Right renal cortex interstitium (tissue), 3 donors: ENCODE measurements at places on chromosomes 16 and 17.

DNA sequence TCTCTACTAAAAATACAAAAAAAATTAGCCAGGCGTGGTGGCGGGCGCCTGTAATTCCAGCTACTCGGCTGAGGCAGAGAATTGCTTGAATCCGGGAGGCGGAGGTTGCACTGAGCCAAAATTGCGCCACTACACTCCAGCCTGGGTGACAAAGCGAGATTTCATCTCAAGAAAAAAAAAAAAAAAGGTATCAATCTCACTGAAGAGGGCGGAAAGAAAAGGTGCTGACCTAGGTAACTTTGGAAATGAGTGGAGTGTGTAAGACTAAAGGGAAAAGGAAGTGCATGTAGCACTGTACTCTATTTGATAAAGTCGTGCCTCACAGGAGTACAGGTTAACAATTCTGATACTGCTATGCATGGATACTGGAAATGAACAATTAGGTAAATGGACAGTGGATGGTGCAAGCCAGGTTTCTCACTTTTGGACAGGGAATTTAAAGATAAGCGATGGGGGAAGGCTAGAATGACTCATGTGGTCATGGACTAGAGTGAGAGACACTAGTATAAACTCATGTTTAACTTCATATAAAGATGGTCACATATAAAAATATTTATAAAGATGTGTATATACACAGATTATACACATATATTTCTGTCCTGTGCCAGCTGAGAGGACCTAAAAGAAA is 142.9 kb downstream of the CDK5R1 start:
- DNase-seq: no peak

DNA sequence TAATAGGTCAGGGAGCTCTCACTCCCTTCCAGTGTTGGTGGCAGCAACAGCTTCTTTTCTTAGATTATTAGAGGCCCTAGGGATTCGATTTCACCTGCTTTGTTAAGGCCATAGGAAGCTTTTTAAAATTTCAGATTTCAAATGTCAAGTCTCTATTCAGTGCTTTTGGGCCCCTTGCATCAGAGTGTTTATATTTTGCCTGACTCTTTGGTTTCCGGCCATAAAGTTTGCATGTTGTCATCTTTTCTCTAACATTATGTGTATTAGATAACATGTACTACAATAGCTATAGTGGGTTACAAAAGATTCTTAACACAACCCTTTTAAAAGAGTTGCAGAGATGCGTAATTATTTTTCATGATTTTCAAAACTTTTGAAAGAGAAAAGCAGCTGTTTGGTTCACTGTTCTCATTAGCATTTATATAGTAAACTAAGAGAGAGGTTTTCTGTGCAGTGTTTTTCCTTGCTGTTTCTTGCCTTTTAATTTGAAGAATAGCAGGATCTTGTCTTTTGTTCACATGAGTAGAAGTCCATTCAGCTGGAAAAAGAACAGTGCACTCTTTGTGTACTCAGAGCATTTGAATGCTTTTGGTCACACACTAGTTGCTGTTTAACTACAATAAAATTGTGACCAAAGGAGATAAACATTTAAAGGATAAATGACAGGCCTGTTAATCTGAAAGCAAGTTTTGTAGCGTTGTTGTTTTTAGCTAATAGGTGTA is 52.5 kb downstream of the FTO start:
- DNase-seq: no peak

DNA sequence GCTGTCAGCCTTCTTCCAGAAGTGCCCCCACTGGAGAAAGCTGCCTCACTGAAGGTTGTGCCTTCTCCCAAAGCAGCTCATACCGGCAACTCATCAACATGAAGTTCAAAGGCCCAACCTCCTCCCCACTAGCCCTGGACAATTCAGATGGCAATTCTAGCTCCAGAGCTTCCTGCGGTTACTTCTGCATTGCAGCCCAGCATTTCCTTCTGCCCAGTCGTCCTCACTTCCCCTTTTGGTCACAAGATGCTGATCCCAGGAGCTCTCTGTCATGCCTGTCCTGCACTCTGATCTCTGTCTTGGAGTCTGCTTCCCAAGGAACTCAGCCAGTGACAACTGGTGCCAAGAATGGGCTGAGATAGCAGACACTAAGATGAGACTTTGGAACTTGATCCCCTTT is 178.2 kb upstream of the SOX9 start:
- DNase-seq: no peak

GRCh38 chr16:87647431-87648185 is 45.3 kb downstream of the JPH3 start:
- no peak for DNase-seq

- DNase-seq: no peak
These were observed 71.9 kb downstream of the ENGASE start for GRCh38 chr17:79146562-79146961.

DNA sequence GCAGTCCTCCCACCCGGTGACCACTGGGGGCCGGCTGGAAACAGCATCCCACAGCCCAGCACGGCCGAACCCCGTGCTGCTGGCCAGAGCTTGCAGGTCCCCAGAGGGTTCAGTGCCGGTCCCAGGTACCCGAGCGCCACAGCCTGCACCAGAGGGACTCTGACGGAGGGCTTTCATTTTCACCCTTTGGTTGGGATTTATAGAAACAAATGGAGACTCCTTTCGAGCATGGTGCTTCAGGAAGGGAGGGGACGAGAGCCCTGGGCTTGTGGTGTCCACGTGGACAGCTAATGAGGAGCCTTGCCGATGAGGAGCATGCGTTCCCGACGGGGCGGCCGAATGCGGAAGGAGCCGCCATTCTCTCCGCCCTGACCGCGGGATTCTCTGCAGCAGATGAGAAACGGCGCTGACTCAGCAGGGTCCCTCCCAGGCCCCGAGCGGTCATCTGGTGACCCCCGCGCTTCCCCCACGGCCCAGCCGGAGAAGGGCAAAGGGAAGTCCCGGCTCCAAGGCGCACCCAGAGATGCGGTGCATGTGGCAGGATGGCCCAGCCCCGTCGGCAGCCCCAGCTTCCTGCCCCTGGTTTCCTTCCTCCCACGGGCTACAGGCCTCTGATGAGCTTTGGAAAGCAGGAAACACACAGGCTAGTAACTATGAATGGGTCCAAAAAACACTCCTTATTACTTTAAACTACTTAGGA is 9.8 kb downstream of the SLC38A10 start:
- DNase-seq: no peak
